Esophagus squamous epithelium (tissue), 5 donors: ENCODE measurements at places on chromosomes 4 and X.

- no peak for DNase-seq
Measured at GRCh38 chrX:147174591-147174990, 360.0 kb upstream of the CXorf51A start.

DNA sequence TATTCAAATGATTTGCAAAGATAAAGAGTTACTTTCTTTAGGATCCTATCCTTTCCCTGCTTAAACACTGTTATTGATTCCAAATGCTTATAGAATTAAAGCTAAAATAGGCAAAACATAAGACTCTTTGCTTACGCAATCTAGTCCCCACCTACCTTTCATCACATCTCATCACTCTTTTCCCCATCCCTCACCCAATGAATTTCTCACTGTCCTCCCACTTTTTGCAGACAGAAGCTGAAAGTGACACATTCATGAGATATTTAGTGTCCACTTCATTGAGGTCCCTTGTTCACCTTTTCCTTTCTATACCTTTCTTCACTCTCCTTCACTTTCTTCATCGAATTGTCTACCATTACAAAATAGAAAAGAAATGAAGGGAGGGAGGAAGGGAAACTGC lies 424 bp downstream of the SATL1 start:
- DNase-seq = no peak

DNA sequence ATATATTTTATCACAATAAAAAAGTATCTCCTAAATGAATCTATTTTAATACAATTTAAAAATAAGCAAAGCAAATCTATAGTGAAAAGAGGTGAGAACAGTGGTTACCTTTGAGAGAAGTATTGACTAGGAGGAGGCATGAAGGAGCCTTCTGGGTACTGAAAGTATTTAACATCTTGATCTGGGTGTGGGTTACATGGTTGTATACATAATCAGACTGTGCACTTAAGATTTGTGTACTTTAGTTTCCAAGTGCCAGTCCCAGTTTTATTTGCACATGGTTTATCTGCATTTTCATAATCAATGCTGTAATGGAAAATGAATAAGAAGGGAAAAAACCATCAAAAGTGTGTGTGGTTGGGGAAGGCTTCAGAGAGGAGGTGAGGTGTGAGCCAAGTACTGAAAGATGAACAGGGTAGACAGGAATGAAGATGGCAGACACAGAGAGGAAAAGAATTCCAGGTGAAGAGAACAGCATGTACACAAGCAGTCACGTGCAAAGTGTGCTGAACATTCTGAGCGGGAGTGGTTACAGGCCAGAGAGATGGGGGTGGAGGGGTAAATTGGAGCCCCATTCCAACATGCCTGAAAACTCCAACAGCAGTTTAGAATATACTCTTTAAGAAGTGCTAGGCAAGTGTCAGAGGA lies 14.6 kb downstream of the MAP7D2 start:
- no peak for DNase-seq

DNA sequence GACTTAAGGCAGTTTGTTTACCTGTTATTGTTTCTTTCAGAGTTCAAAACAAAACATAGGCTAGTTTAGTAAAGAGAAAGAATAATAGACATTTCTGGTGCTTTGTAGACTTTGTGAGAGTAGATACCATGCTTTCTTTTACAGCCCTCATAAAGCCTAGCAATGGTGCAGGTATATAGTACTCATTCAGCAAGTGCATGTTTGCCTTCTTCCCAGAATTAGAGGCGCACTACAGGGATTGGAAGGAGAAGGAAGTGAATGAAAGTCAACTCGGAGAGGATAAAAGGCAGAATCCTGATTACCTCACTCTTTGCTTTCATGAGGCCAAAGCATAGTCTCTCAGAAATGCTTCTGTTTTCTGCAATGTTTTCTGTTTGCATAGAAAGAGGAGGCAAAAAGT lies 43.1 kb upstream of the FHDC1 start:
- DNase-seq = no peak

GRCh38 chr4:84231539-84232055 lies 267.5 kb downstream of the NKX6-1 start:
- no peak for DNase-seq

DNA sequence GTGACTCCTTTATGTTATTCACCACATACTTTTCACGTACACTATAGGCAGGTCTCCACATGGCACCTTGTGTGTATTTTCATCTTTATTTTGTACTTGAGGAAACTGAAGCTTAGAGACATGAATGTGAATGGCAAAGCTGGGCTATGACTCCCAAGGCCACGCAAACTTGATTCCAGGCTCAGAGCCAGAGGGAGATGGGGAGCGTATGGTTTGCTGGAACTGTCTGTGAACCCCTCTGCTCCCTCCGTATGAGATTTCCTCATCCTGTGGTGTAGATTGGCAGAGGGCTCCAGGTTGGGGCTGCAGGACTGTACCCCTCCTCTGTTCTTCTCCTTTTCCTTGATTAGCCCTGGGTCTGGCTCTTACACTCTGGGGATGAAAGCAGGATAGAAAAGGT lies 16.1 kb upstream of the STARD8 start:
- DNase-seq = no peak
